ENCODE measurements at places on chromosomes 16 and 17.

- DNase-seq = no peak
Observed at GRCh38 chr16:66511602-66512271, 38.2 kb downstream of the TK2 start.

DNA sequence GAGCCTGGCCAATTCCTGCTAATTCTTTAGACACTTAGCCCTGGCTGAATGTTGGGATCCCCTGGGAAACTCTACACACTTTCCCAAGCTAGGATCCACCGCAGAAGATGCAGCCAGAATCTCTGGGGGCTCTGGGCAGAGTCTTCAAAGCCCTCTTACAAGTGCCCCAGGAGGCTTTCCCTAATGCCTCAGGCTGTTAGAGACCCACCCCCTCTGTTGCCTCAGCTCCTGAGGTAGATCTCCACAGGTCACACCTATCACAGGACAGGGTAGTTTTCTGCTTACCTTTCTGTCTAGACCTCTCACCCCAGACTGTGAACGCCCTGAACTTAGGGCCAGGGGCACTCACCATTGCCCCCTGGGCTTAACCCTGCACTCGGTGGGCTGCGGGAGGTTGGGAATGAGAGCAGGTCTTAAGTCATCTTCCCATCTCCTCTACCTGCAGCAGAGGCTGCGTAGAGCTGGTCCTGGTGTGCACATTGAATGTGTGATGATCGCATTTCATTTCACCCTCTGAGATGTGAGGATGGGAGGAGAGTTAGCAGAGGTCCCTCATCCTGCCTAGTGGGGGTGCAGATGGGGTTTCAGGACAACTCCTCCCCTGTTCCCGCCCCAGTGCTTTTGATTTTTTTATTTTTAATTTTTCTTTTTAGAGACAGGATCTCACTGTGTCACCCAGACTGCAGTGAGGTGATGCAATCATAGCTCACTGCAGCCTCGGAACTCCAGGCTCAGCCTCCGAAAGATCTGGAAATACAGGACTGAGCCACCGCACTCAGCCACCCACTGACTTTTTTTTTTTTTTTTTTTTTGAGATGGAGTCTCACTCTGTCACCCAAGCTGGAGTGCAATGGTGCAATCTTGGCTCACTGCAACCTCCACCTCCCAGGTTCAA lies 89.0 kb upstream of the LHX1 start:
- DNase-seq = no peak

DNA sequence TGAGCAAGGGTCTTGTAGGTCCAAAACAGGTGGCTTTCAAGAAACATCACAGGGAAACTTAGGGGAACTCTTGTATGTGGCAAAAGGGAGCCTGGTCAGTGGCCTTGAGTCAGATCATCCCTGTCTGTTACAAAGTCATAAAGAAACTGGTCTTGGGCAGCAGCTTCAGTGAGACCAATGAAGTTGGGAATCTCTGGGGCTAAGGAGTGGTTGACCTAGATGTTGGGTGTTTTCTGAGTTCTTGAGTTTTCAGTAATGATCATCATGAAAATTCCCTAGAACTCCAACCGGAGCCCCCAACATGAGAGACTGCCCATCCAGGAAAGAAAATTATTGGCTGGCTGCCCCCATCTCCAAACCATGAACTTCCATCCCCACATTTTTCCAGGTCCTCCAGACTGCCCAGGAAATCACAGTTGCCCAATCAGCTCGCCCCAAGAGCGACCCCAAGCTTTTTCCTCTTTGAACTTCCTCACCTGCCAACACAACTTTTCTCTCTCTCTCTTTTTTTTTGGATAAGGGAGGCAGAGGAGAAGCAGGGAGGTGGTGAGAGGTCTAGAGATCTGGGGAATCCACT lies 3.9 kb downstream of the CCR7 start:
- DNase-seq = no peak

DNA sequence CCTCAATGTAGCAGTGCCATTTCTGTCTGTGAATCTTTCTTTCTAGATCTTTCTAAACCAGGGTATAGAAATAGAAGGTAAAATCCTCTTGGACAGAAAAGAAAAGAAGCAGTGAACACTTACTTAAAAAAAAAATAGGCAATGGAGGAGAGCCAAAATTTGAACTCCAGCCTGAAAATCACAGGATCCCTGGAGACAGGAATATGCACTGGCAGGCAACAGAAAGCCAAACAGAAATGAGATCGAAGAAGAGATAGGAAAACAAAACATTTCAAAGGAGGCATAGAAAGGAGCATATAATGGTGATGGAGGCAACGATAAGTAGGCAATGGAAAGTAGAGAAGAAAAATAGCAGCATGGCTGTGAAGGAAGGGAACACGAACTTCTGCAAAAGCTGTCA lies 253.7 kb upstream of the HSBP1 start:
- no peak for DNase-seq

- DNase-seq = no peak
Observed at GRCh38 chr17:732902-733720, 715 bp downstream of the TLCD3A start.

DNA sequence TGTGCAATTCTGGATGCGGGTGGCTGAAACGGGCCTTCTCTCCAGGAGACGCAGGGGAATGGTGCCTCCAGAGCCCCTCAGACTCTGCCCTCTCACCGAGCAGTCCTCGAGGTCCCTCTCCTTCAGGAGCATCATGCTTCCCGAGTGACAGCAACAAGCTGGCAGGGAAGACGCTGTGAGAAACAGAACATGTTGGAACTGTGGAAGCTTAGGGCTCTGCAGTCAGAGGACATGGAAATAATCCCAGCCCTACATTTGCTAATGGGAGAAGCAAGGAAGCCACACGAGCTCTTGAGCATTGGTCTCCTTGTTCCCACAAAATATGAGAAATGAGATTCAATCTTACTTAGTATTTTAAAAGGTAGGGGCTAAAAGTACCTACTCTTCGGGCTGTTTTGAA lies 115.0 kb downstream of the DYNLRB2 start:
- DNase-seq = no peak

- DNase-seq = no peak
Observed at GRCh38 chr16:8936421-8936820, 27.3 kb downstream of the USP7 start.

GRCh38 chr17:76075364-76076145 lies 974 bp downstream of the GALR2 start:
- no peak for DNase-seq

Measured in GOT3 (cell line).